ENCODE measurements at places on chromosomes 6 and 20.

DNA sequence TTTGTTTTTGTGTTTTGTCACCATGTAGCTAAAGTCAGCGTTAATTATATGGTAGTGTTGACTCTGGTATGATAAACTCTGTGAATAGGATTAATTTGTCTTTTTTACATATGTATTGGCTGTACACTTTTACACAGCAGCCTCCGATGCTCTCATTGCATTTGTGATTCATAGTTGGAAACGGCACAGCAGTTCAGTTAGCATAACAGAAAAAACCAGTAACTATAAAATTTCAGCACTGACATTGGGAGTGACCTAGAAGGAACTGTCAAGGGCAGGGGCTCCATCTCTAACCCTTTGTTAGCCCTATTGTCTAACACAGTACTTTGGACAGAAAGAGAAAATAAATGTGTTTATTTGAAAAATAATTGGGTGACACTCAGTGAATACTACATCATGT is 5.6 kb upstream of the BEND6 start:
- no peak for DNase-seq

- DNase-seq = no peak
These were observed 51.3 kb downstream of the GRM4 start for GRCh38 chr6:34094474-34095135.

DNA sequence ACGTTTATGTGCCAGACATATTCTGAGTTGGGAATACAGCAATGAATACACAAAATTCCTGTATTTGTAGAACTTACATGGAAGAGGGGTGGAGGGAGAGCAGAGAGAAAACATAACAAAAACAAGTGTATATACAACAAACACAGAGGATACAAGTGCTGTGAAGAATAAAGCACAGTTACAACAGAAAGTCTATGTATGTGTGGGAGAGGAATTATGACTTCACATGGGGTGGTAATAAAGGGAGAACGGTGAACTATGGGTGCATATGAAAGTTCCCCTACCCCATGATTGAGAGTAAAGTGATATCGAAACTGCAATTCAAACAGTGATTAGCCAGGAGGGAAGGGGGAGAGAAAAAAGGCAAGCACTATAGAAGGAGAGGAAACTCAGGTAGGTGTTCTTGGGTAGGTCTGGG is 24.6 kb downstream of the HBS1L start:
- DNase-seq = no peak

DNA sequence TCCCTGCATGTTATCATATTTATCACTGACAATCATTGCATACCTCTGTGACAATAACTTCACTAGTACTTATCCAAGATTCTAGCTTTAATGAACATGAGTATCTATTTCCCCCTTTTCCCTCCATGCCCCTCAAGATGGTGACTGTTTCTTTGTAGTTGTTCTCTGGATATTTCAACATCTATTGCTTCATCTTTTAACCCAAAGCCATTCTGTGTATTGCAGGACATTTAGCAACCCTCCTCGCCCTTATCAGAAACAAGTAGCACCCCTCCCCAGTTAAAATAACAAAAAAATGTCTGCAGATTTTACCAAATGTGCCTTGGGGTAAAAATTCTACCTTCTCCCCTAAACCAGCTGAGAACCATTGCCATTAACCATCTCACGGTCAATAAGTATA is 979.8 kb upstream of the MANEA start:
- DNase-seq = no peak

GRCh38 chr20:34076952-34077351 is 35.1 kb downstream of the EIF2S2 start:
- DNase-seq = no peak

DNA sequence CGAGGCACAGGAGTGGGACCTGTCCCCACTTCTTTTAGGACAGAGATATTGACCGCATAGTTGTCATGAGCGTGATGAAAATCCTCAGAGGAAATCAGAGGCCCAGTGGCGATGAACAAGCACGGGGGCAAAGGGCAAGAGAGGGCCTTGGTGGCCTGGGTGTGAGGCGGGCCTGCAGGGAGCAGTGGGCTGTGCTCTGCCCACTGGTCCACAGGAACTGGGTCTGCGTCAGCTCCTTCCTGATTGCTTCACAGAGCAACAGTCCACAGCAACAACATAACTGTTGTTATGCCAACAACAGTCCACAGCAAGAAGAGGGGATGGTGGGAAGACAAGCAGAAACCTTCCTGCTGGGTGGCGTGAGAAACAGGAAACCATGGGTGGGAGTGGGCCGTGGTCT is 335.6 kb downstream of the ZFAND3 start:
- no peak for DNase-seq

GRCh38 chr6:40671001-40671693 is 84.0 kb upstream of the LRFN2 start:
- DNase-seq = no peak

DNA sequence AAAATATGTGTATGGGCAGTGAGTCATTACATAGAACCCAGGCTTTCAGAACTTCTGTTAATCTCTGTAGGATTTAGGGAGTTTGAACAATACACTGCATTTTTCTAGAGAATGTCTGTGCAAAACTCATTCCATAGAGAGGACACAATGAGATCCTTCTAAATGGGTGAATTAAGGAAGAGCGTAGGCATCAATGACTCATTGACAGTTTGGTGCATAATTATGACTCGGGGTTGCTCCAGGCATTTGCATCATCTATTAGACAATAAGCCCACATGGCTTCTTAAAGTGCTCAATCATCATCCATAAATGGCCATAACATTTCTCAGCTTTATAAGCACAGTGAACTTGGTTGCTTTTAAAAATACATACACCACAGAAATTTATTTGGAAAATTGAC is 625.5 kb downstream of the CDH26 start:
- no peak for DNase-seq

DNA sequence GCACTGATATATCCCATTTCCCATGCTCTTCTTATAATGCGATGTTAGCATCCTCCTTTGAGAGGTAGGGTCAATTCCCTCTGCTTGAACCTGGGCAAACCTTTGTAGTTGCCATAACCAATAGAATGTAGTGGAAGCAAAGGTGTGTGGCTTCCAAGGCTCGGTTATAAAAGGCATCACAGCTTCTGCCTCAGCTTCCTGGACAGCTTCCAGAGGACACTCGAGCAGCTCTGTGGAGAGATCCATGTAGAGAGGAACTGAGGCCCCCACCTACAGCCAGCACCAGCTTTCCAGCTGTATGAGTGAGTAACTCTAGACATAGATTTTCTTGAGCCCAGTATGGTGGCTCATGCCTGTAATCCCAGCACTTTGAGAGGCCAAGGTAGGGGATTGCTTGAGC is 36.7 kb downstream of the FGD2 start:
- no peak for DNase-seq

GRCh38 chr6:99165838-99166237 is 183.6 kb downstream of the FAXC start:
- DNase-seq = no peak

GRCh38 chr20:51810155-51811041 is 8.1 kb upstream of the SALL4 start:
- DNase-seq = no peak
